ENCODE measurements at places on chromosomes 3 and 15.

- DNase-seq: no peak
These were observed 233.1 kb downstream of the ROBO1 start for GRCh38 chr3:79534727-79535126.

DNA sequence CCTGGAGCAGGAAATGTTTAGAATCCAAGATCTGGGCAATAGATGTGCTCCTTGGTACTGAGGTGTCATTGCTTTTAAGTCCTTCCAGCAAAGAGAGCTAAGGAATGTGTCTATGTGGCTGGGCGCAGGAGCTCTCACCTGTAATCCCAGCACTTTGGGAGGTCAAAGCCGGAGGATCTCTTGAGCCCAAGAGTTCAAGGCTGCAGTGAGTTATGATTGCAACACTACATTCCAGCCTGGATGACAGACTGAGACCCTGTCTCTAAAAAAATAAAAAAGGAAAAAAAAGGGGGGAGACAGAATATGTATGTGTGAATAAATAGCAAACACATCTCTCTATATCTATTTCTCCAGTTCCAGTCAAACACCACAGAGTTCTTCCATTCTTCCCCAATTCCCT lies 4.3 kb upstream of the GPR62 start:
- no peak for DNase-seq

GRCh38 chr3:38173834-38174418 lies 8.6 kb downstream of the OXSR1 start:
- no peak for DNase-seq

DNA sequence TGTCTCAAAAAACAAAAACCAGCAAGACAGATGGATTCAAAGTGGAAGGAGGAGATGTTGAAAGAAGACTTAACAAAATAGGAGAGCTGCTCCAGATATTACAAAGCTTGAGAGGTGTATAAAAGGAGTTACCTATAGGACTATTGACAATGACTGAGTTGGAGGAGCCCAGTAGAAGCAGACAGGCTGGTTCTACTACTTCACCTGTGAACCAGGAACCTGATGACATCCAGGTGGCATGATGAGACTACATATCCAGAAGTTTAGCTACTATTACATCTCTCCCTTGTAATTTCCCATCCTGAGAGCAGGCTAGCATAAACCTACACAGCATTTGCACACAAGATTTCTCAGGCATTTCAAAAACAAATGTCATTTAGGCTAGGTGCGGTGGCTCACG lies 49.3 kb downstream of the CPEB1 start:
- DNase-seq: no peak

DNA sequence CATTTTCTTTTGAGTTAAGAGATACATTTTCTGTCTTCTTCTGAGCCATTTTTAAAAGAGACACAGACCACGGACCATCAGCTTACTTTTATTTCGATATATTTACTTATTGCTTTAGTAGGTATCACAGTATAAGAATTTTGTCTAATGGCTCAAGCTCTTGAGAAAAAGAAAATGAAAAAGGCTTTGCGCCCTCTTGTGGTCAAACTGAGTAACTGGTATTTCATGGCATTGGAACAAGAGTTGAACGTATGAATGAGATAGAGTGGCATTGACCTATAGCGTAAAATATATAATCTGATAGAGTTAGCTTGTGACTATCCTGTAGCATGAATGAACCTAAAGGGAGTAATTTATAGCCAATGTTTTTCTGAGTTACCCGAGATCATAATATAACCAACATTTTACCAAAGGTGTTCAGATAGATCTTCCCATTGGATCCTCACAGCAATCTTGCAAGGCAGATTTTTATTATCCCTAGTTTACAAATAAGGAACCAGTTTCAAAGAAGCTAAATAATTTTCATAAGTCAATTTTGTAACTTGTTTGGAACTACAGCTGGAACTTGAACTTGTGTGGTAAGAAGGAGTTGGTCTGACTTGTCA lies 154.6 kb downstream of the POLR2M start:
- DNase-seq: no peak

DNA sequence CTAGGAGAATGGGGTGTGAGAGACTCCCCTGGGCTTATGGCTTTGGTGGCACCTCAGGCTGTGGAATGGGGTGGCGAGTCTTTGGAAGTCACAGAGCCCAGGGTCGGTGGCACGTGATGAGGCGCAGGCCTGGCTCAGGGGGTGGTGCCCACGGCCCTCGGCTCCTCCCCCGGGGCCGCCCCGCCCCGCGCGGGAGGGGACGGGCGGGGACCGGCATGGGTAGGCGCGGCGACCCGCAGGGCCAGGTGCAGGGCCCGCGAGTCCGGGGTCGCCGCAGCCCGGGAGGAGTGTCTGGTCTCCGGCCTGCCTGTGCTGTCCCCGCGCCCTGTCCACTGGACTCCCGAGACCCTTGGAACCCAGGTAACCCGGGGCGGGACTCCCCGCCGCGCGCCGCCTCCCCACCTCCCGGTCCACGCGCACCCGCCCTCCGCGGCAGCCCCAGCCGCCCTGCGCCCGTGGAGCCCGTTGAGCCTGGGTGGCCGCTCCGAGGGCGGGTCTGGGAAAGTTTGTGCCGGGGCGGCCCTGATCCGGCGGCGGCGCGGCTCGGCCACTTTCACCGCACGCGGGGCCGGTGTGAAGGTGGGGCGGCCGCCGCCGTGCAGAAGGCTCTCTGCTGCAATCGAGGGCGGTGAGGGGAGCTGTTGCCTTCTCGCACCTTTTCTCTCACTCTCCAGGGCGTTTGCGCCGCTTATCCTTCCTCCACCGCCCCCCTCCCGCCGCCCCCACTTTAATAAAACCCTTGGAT lies at the start of gene PAQR5:
PAQR5 (plus strand) TSS at position 216 of the 745 bp plus-strand sequence. CDS start 61,169 bp downstream, outside the sequence.
- DNase-seq: no peak

Data from stimulated activated CD4-positive, alpha-beta T cell treated with anti-CD3 and anti-CD28 coated beads, TNF-alpha, amount 100 ng/mL, for 48 hours (primary cell).